Left renal pelvis (tissue), 4 donors: ENCODE measurements at places on chromosomes 12 and 14. TPM values are rescaled to one million over a fixed set of nuclear protein-coding genes. Genes with fewer than 3 reads are reported as not detected.

- DNase-seq = no peak
Measured at GRCh38 chr12:71191509-71192196, 33.9 kb upstream of the TSPAN8 start.

DNA sequence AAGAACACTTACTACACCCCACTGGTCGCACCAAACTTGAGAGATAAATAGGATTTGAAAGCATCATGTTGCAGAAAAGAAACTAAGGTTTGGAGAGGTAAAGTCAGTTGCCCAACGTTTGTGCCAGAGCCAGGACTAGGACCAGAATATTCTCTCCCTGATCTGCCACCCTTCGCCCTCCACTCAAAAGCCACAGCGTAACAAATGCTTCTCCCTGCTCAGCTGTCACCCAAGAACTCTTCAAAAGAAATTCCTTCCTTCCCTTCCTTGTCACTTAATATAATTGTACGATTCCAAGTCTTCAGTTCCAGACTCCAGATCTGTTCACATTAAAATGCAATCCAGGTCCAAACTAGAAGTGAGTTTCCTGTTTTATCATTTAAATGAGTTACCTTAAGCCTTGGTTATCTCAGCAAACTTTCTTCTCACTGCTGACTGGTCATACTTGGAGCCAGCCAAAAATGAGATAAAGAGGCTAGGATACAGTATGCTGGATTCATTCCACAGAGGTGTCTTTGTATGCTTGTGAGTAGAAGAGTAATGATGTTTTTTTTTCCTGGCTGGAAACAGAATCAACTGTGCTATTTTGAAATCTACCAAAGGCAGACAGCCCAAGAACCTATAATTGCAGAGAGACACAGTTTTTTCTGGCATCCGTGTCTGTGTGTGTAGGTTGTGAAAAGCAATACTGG is 12.8 kb upstream of the PPFIBP1 start:
- DNase-seq = no peak

The PMCH gene
- polyA plus RNA-seq = 1.3 TPM

The SNRNP35 gene
- polyA plus RNA-seq = 38.2 TPM

DNA sequence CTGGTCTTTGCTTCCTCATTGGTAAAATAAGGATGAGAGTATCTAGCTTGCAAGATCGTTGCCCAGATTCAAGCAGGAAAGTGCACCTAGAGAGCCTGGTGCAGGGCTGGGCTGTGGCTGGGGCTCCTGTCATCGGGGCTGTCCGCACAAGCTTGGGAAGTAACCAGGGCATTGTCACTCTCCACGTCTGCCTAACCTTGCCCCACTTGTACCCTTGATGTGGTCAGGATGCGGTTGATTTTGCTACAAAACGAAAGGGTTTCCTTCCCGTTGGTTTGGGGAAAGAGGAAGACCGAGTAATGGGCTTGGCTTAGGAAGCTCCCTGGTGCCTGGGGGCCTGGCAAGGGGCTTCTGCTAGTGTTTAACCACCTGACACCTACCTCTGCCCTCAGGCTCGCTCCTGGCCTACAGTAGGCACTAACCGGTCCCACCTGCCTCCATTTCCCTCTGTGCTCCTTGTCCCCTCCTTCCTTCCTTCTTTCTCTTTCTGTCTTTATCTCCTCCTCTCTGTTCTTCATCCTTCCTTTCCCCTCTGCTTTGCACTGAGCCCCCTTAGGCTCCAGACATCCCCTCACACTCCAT is 21.8 kb downstream of the MVK start:
- DNase-seq = no peak

DNA sequence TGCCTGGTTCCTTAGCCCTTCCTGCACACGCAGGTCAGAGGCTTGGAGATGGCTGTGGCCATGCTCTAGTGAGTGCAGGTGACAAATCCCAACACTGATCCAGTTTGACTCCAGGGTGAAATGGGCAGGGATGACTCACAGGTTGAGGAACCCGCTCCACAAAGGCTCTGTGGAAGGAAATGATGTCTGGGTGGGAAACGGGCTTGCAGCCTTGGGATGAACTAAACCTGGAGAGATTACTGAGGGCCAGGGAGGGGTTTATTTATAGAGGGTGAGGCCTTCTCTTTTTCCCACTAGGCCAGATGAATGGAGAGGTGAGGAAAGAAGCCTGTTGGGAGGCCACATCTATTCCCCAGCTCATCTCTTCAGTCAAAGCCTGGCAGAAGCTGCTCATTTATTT is 29.3 kb upstream of the EMP1 start:
- DNase-seq = no peak

The RAD9B gene
- 1.5 TPM for polyA plus RNA-seq

GRCh38 chr12:124087266-124088051 is 114.4 kb downstream of the ZNF664 start:
- DNase-seq = no peak

DNA sequence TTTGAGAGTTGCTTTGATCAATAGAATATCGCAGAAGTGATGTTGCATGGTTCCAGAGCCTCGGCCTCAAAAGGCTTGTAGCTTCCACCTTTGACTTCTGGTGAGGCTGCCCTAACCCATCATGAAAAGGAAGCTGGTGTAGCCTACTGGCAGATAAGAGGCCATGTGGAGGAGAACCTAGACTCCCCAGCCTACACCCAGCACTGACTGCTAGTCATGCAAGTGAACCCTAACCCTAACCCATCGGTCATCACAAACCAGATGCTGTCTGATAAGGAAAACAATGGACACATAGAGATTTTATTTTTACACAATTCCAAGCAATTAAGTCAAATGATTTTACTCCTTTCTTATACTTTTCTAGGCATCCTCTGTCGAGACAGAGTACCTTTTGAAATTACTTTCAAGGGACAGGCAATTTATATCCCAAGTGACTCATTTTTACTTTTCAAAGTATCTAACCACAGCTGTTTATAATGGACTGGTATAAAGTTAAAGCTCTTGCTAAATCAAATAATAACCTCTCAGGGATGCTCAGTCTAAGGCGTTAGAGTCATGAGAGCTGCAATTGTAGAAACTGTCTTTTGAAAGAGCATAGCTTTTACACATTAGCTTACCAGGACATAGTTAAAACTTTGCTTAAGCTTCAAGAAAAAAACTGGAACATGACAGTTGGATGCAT is 17.6 kb downstream of the PTPRB start:
- DNase-seq = no peak
